ENCODE measurements at places on chromosomes 6 and 20.

- no peak for DNase-seq
These were observed 1.0 kb upstream of the MTG2 start for GRCh38 chr20:62181808-62182207.

- DNase-seq, result peak; percentile 79
These were observed 26.9 kb downstream of the SPATA2 start for GRCh38 chr20:49888212-49889000.

DNA sequence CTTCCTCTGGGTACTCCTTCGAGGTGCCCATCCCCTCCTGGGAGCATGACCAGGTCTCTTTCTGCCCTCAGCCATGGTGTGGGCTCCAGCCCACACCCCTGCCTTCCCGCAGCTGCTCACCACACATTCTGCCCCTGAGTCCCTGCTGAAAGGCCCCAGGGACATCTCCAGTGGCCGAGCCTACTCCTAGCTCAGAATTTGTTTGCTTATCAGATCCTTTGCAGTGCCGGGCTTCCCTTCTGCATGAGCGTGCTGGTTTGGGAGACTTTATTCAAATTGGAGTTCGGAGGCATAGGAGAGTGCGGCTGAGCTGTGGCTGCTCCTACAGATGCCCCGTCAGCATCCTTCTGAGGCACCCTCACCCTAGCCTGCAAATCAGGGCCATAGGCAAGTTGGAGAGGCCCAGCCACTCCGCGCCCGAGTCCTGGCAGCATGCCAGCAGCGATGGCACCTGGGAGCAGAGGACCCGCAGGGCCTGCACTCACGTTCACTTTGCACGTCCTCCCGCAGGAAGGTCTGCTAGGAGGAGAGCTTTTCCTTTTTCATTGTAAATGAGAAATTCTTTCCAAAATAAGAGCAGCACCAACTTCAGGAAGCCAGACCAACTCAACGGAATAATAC, 327.3 kb downstream of the QKI start:
- no peak for DNase-seq

DNA sequence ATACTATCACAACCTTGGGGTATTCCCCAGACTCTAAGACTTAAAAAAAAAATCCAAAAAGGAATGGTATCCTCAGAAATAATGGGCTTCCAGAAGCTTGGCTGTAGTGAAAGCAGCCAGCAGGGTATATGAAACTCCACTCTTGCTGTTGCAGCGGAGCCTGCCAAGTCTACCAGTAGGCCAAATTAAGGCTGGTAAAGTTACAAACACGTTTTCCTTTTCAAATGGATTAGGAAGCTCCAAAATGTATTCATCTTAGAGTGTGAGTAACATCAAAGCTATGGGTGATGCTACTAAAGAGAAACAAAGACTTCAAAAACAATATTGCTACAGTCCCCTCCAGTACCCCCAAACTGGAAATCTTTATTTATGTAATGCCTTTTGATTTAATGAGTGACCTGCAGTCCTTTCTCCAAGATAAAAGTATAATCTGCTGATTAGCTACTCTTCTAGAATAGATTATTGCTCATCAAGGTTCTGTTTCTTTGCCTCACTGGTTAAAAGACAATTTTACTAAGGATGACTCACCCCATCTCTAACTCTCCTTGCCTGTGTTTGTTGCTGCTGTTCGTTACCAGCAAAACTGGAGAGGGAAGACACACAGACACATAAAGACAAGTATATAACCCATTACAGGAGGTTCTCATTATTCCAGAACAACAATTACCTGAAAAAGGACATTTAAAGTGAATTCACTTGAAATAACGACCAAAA, 84.9 kb downstream of the BTBD9 start:
- DNase-seq, result no peak

- no peak for DNase-seq
These were observed 18.8 kb downstream of the TMEM74B start for GRCh38 chr20:1165941-1166340.

DNA sequence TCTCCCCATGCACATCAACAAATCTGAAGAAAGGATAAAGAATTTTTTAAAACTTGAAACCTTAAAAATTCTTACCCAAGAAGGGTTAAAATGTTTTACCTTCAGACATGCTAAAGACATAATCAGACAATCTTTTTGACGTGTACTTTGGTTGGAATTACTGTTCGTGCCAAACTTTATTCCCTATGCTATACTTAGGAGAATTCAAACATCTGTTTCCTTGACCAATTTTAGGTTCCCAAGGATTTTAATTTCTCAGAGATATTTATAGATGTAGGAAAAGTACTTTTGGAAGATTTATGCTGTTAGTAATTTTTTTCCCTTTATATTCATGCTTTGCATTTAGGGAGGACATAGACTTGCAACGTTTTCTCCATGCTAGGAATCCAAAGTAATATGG, 108.4 kb downstream of the AFG1L start:
- no peak for DNase-seq

GRCh38 chr6:16822529-16822928, 61.3 kb upstream of the ATXN1 start:
- DNase-seq, result no peak

DNA sequence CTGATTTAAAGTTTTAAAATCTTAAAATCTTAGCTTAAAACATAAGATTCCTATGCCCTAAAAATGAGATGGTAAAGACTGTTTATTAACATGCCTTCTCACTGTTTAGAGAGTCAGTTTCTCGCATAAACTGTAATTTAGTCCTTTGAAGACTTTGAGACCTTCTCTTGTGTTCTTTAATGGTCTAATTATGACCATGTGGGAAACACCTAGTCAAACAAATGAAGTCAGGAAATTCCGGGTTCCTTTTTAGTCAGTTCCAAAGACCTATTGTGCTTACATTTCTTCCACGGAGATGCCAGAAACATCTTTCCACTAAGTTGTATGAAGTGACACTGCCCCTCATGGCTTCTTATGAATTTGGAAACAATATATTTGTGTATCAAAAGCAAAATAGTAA, 64.2 kb upstream of the KIF25 start:
- DNase-seq, result no peak

GRCh38 chr20:43238266-43238665, 48.6 kb upstream of the PTPRT start:
- DNase-seq, result no peak

DNA sequence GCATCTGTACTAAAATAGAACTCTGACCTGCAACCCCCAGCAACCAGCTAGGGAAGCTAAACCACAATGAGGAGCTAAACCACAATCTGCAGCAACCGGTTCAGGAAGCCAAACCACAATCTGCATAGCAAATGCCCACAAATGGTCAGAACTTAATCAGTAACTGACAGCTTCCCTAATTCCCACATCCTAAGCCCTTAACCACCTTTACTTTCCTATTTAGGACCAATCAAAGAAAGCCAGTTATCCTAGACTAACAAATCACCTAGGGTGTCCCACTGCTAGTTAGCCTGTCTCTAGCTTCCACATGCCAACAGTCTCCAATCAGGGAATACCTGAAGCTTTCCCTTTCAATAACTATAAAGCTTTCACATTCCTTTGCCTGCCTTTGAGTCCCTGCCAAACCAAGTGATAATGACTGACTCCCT, 424.6 kb upstream of the PTCHD4 start:
- no peak for DNase-seq

Data from dorsolateral prefrontal cortex (tissue), 122 donors.